ENCODE measurements at places on chromosomes 6 and 20.

DNA sequence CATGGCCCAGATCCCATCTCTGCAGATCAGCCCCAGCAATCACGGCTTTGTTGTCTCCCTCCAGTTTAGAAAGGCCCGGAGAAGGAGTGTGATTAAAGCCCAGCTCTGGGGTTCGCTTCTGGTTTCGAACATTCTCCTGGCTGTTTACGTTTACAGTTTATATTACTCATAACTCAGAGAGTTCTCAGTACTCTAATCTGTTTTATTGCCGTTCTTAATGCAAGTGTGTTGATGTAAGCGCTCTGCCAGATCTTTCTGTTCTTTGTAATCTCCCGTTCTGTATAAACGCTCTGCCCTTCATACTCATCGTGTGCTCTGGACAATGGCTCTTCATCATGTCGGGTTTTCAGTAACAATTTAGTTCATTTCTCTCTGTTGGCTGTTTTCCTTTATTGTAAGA lies 118.0 kb upstream of the PRND start:
- no peak for DNase-seq

DNA sequence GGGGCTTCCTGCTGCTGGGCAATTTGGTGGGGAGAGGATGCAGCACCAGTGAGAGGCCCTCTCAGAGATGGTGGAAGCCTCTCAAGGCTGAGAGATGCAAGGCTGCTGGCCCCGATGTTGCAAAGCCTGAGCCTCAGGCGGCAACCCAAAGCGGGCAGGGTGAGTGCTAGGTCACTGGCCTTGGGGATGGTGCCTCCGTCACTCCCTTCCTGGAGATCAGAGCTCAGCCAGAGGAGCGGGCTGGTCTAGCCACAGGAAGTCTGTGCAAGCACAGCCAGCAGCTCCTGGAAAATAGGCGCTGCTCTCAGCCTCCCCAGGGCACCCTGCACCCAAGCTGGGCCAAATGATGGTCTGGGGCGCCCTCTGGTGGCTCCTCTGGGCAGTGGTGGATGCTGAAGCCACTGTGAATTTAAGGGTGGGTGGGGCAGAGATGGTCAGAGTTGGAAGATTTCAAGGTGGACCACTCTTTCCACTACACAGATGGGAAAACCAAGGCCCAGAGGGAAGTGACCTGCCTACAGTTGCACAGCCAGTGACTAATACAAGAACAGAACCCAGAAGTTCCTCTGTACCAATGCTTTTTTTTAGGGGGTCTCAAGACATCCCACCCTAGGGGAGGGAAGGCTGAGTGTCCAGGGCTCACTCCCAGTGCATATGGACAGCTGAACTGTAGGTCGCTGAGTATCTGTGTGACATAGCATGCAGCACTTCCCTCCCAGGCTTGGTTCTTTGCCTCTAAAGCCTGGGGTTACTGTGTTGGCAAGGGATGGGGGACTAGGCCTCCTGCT lies 20.8 kb downstream of the C20orf203 start:
- peak; percentile 76 for DNase-seq

- DNase-seq = no peak
Measured at GRCh38 chr6:6629402-6629801, 40.9 kb downstream of the LY86 start.

DNA sequence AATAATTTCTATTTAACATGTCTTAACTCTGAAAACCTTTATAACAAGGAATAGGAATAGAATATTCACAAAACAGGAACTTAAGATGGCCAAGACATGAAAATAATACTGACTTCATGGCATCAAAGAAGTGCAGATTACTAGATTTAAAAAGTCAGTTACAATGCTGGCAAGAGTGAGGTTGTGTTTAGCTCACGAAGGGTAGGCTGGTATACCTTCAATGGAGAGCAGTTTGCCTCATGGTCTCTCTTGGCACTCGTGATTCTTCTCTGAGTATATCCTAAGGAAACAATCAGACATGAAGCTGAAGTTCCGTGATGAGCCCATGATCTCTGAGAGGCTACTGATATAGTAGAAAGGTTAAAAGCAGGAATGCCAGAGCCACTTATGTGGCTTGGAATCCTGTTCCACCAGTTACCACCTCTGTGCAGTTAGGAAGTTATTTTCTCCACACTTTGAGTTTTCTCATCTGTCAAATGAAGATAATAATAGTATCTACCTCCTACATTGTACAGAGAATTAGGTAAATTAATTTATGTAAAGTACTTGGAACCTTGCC lies 7.2 kb downstream of the NCOA7 start:
- no peak for DNase-seq

Measured in NCI-H774 (cell line).